Stimulated activated CD8-positive, alpha-beta memory T cell treated with anti-CD3 and anti-CD28 coated beads, Interleukin-15, amount 100 ng/mL, for 4 hours (primary cell): ENCODE measurements at places on chromosomes 5 and 9.

DNA sequence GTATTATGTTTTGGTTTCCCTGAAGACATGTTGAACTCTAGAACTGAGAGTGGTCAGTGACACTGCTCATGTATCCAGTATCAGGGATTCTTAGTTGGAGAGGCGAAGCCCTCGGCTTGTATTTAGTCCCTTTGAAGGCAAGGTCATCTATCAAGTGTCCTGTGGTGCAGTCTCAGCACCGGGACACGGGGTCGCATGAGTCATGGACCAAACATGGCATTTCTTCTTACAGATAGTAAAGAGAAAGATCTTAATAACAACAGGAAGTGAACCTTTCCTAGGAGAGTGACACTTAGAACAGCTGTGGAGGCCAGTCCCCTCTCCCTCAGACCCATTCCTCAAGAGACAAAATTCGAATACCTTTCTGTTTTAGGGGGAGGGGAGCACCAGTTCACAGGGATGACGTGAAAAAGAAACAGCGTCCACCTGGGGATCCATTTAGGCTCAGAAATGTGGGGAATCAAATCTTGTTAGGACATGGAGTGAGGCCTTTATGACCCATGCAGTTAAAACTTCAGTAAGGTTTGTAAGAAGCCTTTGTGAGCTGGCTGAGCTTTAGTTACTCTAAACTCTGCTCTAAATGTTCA, 86.5 kb downstream of the ADGRV1 start:
- DNase-seq = no peak

DNA sequence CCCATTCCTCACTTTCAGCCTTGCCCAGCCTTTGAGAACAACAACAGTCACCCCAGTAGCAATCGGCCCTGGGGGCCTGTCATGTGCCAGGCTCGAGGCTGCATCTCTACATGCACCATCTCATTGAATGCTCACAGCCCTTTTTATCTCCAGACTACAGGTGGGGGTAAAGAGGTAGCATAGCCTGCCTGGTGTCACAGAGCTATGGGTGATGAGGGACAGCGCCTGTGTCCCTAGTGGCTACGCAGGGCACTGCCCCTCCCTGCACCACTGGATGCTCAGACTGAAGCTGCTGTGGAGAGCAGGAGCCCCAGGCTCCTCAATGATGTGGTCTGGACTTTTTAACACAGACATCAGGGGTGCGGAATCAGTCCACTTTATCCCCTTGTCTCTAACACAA, 2.8 kb downstream of the CAMK2A start:
- no peak for DNase-seq

- no peak for DNase-seq
Observed at GRCh38 chr9:28329323-28329722, 756.0 kb upstream of the C9orf72 start.

GRCh38 chr9:138095813-138096518, 218.4 kb downstream of the CACNA1B start:
- DNase-seq = no peak

GRCh38 chr9:131621551-131622358, 76.4 kb downstream of the PRRT1B start:
- DNase-seq = no peak

- DNase-seq = no peak
Observed at GRCh38 chr9:128159522-128159783, 612 bp upstream of the BBLN start.

DNA sequence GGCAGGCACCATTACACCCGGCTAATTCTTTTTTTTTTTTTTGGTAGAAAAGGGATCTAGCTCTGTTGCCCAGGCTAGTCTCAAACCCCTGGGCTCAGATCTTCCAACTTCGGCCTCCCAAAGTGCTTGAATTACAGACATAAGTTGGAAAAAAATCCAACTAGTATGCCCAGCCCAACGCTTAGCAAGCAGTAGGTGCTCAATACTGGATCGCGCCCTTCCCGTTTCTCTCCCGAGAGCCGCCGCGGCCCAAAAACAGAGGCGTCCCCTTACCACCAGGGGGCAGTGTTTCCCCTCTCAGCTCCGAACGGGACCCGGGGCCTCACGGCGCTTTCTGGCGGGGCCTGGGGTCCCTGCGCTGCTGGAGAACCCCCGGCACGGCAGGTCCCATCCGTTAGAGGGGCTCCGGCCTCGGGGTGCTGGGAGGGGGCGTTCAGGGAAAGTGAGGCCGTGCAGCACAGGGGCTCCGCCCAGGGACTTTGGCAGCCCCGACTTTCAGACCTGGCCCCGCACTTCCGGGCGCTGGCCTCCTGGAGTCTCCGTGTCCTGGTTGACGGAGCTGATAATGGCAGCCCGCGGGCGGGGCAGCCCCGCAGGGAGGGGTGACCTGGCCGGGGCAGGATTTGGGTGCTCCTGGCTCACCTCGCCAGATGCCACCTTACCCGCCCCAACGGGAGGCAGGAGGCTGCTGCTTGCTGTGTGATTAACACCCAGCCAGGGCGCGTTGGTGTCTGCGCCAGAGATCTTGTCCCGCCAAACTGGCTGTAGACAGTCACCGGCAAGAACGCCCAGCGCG, 15.2 kb downstream of the PTGES start:
- peak; percentile 59 for DNase-seq

- no peak for DNase-seq
Observed at GRCh38 chr5:142794537-142794936, 24.4 kb downstream of the ARHGAP26 start.

- DNase-seq = no peak
Observed at GRCh38 chr5:139459451-139459934, 3.0 kb downstream of the ECSCR start.

DNA sequence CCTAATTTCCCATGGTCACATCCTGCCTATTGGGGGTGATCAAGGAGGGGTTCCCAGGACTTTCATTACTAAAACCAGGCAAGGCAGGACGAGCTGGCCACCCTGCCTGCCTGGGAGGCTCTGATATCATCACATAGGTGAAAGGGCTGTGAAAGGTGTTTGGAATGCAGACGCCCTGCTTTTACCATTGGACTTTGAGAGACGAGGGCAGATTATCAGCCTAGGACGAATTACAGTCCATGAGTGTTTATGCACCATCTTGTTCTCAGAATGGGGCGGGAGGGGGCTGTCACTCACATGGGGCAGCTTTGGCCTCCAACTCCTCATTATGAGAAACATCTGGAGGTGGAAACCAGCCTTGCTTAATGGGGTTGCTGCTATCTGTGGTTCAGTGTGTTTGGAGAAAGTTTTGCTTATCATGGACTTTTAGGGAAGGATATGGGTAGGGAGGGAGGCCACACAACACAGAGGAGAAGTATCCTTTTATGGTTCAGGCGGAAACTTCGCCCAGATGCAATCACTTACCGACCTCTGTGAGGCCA, 69.8 kb upstream of the UBTD2 start:
- DNase-seq = no peak

DNA sequence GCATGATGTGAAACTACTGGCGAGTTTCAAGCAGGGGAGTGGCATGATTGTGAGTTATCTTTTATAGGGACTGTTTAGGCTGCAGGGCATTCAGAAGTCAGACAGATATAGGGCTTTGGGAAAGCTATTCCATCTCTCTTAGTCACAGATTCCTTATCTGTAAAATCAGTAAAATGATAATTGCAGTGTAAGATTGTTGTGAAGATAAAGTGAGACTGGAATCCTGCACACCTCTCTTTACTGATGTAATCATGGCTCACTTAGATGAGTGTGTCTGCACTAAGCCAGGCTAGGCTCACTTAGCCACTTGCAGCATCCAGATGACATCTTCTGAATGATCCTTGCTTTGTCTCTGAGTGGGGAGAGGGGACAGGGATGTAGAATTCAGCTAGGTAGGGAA, 81.8 kb upstream of the MAMDC2 start:
- no peak for DNase-seq

DNA sequence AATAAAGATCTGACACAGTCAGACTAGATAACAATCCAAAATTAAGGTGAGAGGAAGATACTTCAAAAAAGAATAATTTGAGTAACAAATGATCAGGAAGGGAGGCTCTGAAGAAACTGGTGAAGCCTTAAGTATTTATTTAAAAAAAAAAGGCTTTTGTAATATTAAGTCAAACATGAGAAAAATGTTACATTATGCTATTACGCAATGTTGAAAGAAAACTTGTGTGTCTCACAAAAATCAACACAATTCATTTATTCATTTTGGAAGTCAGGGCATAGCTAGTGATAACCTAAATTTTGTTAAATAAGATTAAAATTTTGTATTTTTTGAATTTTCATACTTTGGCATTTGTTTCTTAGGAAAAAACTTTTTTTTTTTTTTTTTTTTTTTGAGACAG, 28.2 kb downstream of the WDR41 start:
- no peak for DNase-seq

- DNase-seq = no peak
Observed at GRCh38 chr9:113895526-113895925, 19.4 kb downstream of the ZNF618 start.

DNA sequence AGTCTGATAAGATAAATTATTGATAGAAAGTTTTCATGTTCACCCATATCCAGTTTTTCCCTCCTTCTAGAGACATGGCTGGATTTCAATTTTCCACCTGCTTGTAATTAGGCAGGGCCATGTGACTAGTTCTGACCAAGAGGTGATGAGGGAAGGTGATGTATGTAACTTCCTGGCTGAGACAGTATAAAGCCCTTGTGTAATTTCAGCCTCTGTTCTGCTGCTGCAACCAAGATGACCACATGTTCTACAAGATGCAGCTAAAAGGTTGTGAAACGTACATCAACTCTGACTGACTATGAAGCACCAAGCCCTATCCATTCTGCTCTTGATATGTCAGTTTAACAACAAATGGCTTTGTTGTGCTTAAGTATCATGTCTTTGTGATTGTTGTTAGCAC, 376.5 kb upstream of the DAB2 start:
- no peak for DNase-seq

GRCh38 chr5:142736247-142736632, 33.9 kb upstream of the ARHGAP26 start:
- DNase-seq = no peak

GRCh38 chr9:37187713-37188439, 67.5 kb downstream of the ZCCHC7 start:
- no peak for DNase-seq

DNA sequence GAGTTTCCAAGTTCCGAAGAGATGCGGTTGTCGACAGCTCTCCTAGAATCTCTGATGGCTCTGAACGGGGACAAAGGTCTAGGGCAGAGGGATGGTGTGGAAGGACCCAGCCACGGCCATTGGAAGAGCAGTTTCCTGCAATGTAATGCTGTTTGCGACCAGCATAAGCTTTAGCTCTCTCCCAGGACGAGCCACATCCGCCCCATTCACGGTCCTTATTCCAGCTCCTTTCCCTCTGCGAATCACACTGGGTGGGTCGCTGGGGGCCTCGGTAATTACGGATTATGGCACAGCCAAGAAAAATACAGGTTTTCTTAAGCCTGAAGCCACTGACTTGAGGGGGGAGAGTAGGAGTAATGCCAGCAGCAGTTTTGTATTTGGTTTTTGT, 22.7 kb downstream of the ANXA2R start:
- DNase-seq = no peak

DNA sequence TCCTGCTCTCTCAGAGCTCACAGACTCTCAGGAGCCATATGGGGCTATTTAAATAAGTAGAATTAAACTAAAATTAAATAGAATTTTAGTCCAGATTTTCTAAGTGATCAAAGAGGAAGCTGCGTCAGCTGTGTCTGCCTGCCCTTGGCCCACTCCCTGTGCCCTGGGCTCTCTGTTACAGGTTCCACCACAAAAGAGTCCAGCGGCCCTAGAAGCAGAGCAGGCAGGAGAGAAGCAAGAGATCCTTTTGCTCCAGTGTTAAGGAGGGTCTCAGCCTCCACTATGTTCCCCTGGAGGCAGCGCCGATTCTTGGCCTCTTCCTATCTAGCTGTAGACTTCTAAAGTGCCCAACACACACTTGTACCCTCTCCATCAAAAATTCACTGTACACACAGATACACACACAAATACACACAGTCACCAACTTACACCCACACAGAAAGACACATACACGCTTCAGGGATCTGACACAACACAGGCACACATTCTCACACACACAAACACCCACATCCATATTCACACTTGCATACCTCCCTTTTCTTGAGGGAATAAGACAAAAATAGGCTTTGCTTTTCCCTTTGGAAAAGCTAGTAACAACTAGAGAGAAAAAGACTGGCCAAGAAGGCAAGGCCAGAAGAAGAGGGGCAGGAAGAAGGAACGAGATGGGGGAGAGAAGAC, 5.5 kb upstream of the TNIP1 start:
- no peak for DNase-seq

DNA sequence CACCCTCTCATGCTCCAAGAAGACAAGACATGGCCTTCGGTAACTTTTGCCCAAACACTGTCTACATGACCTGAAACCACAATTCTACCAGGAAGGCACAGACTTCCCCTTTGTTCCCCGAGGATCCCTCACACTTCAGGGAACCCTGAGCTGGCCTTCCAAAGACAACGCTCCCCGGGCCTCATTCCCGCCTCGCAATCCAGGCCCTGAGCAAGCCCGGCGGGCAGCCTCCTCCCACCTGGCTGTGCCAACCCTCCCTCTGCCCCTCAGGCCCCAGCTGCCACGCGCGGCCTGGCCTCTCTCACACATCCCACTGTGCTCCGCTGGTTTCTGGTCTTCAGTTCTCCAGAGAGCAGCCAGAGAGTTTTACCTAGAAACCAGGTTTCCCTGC, 7.3 kb downstream of the QSOX2 start:
- DNase-seq = no peak

DNA sequence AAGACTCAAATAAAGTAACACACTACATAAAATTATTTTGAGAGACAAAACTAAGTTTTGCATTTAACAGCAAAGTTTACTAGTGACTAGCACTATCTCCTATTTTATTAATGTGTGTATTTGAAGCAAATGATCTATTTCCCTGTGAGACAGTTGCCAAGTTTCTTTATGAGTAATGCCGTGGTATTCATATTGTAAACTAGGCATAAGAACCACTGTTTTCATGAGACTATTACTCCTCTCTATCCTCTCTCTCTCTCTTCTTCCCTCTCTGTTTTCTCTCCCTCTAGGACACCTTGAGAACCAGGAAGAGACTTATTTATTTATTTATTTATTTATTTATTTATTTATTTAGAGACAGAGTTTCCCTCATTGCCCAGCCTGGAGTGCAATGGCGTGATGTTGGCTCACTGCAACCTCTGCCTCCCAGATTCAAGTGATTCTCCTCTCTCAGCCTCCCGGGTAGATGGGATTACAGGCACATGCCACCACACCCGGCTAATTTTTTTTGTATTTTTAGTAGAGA, 61.1 kb downstream of the MLANA start:
- no peak for DNase-seq

DNA sequence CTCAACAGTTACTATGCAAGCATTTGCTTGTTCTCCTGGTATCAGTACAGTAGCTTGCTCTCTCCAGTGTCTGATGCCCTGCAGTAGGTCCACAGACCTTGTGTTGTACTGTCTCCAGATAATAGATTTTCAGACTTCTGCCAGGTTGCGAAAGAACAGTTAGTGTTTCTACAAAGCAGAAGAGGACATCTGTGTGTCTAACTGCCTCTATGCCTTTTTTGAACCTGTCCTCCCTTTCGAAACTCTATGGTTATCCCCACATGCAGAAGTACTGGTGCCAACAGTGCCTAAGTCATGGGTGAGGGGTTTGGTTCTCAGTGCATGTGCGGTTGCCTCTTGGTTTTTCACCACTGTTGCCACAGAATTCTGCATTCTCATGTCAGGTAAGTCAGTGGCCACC, 45.9 kb downstream of the KCNN2 start:
- no peak for DNase-seq

GRCh38 chr5:82799361-82800077, 277.7 kb downstream of the TMEM167A start:
- no peak for DNase-seq
